Ovary (tissue), 10 donors: ENCODE measurements at places on chromosomes 2 and 18.

DNA sequence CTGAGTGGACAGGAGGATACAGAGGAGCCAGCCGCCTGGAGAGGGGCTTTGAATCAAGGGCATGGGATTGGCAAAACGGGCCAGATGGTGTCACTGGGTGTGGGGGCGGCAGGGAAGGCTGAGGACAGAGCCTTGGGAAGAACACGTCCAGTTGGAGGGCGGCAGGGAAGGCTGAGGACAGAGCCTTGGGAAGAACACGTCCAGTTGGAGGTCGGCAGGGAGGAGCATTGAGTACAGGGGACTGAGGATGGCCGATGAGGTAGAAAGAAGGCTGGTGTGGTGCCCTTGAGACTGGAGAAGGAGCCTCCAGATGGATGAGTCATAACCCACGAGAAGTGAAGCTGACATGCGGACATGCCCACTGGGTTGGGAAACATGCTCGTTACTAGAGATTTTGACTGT, 4.5 kb downstream of the HES6 start:
- H3K27ac ChIP-seq, result no peak overlapping the region
- H3K4me1 ChIP-seq, result peaks cover 7% of the 10 kb centered on the region
- no peaks in the 10 kb centered on the region for H3K27me3 ChIP-seq
- H3K4me3 ChIP-seq, result no peak overlapping the region

DNA sequence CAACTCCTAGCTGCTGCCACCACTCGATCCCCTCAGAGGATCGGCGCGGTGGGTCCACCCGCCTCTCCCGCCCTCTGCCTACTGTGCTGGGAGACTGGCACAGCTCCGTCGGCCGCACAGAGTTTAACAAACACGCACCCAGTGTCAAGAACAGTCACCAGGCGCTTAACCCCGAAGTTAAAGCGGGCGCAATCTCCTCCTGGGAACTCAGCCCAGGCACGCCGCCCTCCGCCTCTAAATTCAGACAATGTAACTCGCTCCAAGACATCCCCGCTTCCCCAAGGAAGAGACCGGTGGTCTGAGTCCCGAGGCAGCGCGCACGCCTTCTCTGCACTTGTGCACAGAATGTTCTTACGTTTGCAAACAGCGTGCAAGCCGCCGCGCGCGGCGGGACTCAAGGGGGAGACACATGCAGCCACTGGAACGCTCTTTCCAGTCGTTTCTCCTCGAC, 533 bp downstream of the CXCR4 start:
- peak overlapping the region; percentile 17 for H3K4me3 ChIP-seq
- H3K36me3 ChIP-seq, result no peaks in the 10 kb centered on the region
- no peaks in the 10 kb centered on the region for H3K27me3 ChIP-seq
- H3K27ac ChIP-seq, result no peak overlapping the region

DNA sequence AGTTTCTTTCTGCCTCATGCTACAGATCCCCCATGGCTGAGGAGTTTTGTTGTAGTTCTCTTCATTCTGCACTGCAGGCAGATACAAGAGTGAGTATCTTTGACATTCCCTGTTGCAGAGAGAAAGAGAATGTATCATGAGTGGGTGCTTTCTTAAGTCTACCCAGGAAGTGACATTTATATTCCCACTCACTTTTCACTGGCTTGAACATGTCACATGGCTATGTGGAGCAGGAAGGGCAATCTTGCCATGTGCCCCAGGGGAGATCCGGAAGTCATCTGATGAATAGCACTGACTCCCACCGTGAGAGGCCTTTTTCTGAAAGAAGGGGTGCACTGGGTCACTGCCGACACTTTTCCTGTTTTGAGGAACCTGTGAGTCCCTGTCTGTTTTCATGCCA, 66.4 kb upstream of the BOD1L2 start:
- no peak for DNase-seq
- H3K4me3 ChIP-seq, result no peak overlapping the region
- H3K4me1 ChIP-seq, result no peaks in the 10 kb centered on the region
- no peaks in the 10 kb centered on the region for H3K36me3 ChIP-seq
- no peaks in the 10 kb centered on the region for H3K27me3 ChIP-seq
- H3K27ac ChIP-seq, result no peak overlapping the region

DNA sequence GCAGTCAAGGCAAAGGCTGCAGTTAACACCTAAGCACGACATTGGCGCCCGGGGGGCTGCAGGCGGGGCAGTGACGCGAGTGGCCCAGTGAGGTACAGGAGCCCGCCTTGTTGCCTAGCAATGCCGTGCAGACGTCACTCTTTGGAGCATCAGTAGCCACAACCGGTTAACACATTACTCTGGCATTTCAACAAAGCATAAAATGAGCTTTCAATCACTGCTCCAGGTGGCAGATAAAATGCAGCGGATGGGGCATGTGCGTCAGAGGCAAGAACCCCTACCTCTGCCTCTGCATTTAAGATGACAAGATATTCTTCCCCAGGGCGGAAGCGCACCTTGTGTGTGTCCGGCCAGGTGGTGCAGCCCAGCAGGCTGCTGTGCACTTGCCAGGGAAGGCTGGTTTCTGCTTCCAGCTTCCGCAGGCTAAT, 139.4 kb downstream of the MTCL1 start:
- no peak overlapping the region for H3K27ac ChIP-seq
- H3K36me3 ChIP-seq, result no peaks in the 10 kb centered on the region
- no peak for DNase-seq
